ENCODE measurements at places on chromosomes 5 and 9. TPM values are rescaled to one million over a fixed set of nuclear protein-coding genes. Genes with fewer than 3 reads are reported as not detected.

The SPINK1 gene
- not detected for total RNA-seq

The RASEF gene
- total RNA-seq: 14.7 TPM

The CCNJL gene
- 7.7 TPM for total RNA-seq

The PCDHGA6 gene
- total RNA-seq: 1.6 TPM

The COL5A1 gene
- 15.4 TPM for total RNA-seq

The F12 gene
- 36.8 TPM for total RNA-seq

The LHX3 gene
- total RNA-seq: not detected

The SAP30L gene
- 17.2 TPM for total RNA-seq

GRCh38 chr5:107513337-107514085 is 157.2 kb downstream of the EFNA5 start:
- DNase-seq: no peak
- no peak overlapping the region for H3K27ac ChIP-seq
- H3K4me1 ChIP-seq: peaks cover 20% of the 10 kb centered on the region
- no peak overlapping the region for H3K4me3 ChIP-seq

DNA sequence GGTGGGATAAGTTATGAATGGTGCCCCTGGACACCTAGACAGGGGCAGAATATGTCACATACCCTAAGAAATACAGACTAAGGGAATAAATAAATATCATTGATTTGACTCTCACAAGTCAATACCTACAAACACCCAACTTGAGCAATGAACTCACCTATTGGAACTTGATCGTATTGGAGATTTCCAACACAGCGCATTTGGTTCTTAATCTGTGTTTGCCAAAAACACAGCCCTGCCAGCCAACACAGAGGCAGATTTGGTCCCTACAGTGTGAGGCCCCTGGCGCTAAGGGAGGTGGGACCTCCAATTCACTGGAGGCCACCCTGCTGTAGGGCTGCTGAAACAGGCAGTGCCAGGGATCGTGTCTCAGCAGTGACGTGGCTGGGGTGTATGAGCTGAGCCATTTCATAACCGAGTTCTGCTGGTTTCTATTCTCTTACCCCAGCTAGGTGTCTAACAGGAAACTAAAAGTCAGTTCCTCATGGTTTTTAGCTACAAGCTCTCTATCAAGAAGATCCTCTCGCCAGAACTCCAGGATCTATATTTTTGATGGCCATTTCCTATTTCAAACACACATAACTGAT is 84.5 kb downstream of the SLC1A1 start:
- H3K27ac ChIP-seq: no peak overlapping the region
- no peaks in the 10 kb centered on the region for H3K27me3 ChIP-seq
- H3K4me1 ChIP-seq: no peaks in the 10 kb centered on the region

- H3K4me1 ChIP-seq: no peaks in the 10 kb centered on the region
- H3K27ac ChIP-seq: no peak overlapping the region
- no peaks in the 10 kb centered on the region for H3K27me3 ChIP-seq
- DNase-seq: no peak
- no peak overlapping the region for H3K4me3 ChIP-seq
Observed at GRCh38 chr5:52829664-52830063, 41.9 kb downstream of the ITGA1 start.

DNA sequence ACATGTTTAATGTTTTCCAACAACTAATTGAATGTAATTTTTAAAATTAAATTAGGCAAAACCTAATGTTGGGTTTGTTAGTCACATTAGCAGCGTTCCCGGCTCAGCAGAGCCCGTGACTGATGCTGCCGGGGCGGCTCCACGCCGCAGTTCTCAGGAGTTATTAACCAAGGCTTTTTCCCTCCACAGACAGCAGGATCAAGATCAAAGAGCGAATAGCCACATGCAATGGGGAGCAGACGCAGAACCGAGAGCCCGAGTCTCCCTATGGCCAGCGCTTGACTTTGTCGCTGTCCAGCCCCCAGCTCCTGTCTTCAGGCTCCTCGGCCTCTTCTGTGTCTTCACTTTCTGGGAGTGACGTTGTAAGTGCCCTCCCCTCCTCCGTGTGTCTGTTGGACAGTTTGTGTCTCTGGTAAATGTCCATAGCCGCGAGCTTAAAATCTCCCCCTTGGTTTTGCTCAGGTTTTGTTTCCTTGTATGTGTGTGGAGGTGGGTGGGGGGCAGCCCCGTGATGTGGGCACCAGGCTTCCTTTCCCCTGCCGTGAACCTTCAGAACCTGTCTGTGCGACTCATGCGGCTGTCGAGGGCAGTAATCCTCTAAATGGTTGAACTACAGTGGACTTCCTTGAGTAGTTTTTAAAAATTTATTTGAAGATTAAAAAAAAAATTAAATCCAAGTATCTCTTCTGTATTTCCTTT is 37.1 kb downstream of the TENT4A start:
- no peak overlapping the region for H3K4me3 ChIP-seq
- no peaks in the 10 kb centered on the region for H3K27me3 ChIP-seq
- H3K36me3 ChIP-seq: peaks cover 94% of the 10 kb centered on the region
- H3K27ac ChIP-seq: no peak overlapping the region
- no peak for DNase-seq

- no peak overlapping the region for H3K4me3 ChIP-seq
- no peaks in the 10 kb centered on the region for H3K36me3 ChIP-seq
- no peak for DNase-seq
- no peaks in the 10 kb centered on the region for H3K4me1 ChIP-seq
Observed at GRCh38 chr5:17944046-17944445, 309.8 kb downstream of the TAF11L14 start.

- H3K4me1 ChIP-seq: no peaks in the 10 kb centered on the region
- no peak overlapping the region for H3K27ac ChIP-seq
- H3K36me3 ChIP-seq: no peaks in the 10 kb centered on the region
- DNase-seq: no peak
Observed at GRCh38 chr5:39209924-39210323, 9.4 kb downstream of the FYB1 start.

DNA sequence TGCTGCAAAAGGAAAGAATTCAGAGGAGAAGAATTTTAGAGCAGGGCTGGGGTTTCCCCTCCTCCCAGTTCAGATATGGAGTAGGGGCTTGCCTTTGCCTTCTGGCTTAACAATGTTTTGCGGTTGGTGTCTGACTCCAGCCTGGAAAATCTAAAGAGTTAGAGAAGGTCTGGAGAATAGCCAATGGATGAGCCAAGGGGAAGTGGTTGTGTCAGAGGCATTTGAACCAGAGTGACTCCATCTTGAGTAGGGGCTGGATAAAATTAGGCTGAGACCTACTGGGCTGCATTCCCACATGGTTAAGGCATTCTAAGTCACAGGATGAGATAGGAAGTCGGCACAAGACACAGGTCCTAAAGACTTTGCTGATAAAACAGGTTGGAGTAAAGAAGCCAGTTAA is 133.7 kb downstream of the DIRAS2 start:
- no peak overlapping the region for H3K4me3 ChIP-seq
- H3K27me3 ChIP-seq: no peaks in the 10 kb centered on the region
- H3K27ac ChIP-seq: no peak overlapping the region
- H3K36me3 ChIP-seq: no peaks in the 10 kb centered on the region
- no peak for DNase-seq
- no peaks in the 10 kb centered on the region for H3K4me1 ChIP-seq

DNA sequence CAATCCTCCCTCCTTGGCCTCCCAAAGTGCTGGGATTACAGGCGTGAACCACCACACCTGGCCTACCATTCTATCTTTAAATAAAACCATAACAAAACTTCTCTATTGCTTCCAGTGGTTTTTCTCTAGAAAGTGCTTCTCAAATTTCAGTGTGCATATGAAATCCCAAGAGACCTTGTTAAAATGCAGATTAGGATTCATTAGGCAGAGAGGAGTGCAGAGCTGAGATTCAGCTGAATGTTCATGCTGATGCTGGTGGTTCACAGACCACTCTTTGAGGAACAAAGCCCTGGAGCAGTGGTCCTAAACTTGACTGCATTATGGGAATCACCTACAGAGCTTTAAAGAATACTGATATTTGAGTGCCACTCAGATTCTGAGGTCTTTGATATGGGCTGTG is 28.2 kb downstream of the CARD6 start:
- no peaks in the 10 kb centered on the region for H3K36me3 ChIP-seq
- peaks cover 7% of the 10 kb centered on the region for H3K4me1 ChIP-seq
- H3K27me3 ChIP-seq: no peaks in the 10 kb centered on the region
- no peak for DNase-seq

- no peak overlapping the region for H3K4me3 ChIP-seq
- H3K4me1 ChIP-seq: peaks cover 24% of the 10 kb centered on the region
- no peaks in the 10 kb centered on the region for H3K36me3 ChIP-seq
- H3K27ac ChIP-seq: no peak overlapping the region
Observed at GRCh38 chr5:30846171-30846570, 347.3 kb upstream of the CDH6 start.

DNA sequence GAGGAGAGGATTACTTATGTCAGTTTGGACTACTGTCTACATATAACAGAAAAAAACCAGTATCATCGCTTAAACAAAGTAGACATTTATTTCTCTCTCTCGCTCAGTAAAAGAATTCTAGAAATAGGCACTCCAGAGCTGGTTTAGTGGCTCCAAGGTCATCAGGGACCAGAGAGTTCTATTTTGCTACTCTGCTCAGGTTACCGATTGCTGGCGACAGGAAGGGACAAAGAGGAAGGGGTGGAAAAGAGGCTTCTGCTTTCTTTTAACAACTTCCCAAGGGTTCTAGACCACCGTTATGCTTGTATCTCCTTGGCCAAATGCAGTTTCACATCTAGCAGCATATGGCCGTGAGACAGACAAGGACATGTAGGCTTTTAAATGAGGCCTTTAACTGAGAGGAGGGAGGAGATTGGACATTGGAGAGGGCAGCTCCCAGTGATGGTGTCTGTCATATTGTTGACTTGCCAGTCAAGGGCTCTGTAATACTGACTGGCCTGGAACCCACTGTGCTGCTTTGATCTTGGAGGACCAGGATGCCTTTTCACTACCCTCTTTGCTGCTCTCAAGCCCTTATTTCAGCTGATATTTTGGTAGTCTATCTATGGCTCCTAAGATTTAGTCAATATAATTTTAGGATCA is 15.6 kb upstream of the DCP2 start:
- no peak overlapping the region for H3K4me3 ChIP-seq
- H3K4me1 ChIP-seq: peaks cover 56% of the 10 kb centered on the region
- no peak for DNase-seq
- H3K27ac ChIP-seq: no peak overlapping the region
- H3K36me3 ChIP-seq: no peaks in the 10 kb centered on the region

DNA sequence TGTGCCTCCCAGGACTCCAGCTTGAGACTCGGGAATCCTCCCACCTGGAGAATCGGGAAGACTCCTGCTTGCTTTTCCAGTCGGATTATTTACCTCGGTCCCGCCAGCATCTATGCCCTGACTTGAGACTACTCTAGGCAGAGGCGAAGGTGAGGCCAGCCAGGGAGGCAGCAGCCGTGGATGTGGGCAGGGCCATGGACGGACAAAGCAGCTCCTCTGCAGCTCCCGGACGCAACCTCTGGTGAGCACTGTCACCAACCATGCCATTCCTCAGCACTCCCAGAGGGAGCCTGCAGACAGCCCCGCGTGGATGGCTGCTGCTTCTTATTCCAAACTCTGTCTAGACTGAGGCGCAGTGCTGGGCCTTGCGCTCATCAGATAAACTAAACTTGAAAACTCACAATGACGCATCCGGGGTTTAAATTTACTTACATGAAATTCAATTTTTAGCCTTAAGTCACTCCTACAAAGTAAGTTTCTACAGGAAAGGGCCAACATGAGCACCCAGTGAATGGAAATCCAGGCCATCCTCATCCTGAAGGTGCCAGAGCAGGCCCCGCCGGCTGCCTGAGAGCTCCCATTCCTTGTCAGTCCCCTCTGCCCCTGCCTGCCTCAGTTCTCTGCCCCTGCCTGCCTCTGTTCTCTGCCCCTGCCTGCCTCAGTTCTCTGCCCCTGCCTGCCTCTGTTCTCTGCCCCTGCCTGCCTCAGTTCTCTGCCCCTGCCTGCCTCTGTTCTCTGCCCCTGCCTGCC is 17.8 kb downstream of the MED10 start:
- H3K4me1 ChIP-seq: peaks cover 14% of the 10 kb centered on the region
- no peak overlapping the region for H3K4me3 ChIP-seq
- no peaks in the 10 kb centered on the region for H3K36me3 ChIP-seq
- no peak overlapping the region for H3K27ac ChIP-seq
- DNase-seq: no peak
- H3K27me3 ChIP-seq: no peaks in the 10 kb centered on the region

GRCh38 chr9:95978106-95978505 is 102.6 kb downstream of the ERCC6L2 start:
- H3K4me1 ChIP-seq: no peaks in the 10 kb centered on the region
- H3K27me3 ChIP-seq: no peaks in the 10 kb centered on the region
- no peak overlapping the region for H3K4me3 ChIP-seq

DNA sequence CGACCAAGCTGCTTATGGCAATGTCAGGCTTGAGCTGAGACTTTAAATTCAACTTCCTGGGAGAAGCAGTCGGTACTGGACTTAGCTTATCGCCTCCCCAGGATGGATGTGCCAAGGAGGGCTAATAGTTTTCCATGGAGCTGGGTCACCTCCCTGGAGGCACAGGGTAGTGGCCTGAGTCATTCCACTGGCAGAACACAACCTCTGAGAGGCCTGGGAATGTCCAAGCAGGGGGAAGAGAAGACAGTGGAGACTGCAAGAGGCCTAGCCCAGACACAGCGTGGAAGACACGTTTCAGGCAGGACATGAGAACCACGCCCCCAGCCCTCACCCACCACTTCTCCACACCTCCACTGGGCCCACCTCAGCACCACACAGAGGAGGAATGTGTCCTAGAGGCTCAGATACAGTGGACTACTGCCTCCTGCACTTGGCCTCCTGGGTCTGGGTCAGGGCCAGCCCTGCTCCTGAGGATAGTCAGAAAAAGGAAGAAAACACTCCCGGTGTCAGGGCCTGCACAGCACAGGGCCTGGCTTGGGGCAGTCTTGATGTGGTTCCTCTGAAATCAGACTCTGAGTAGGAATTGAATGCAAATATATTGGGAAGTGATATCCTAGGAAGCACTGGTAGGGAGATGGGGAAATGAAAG is 171.8 kb downstream of the FSTL4 start:
- no peaks in the 10 kb centered on the region for H3K36me3 ChIP-seq
- no peaks in the 10 kb centered on the region for H3K4me1 ChIP-seq
- DNase-seq: no peak
- no peak overlapping the region for H3K4me3 ChIP-seq
- no peak overlapping the region for H3K27ac ChIP-seq

Data from PC-3 (cell line).